Substantia nigra (tissue), 51 donors: ENCODE measurements at places on chromosomes 13 and 19.

GRCh38 chr13:112720251-112720650 is 30.4 kb downstream of the ATP11A start:
- DNase-seq = no peak

- no peak for DNase-seq
These were observed 58.7 kb downstream of the SIAH3 start for GRCh38 chr13:45792827-45793303.

DNA sequence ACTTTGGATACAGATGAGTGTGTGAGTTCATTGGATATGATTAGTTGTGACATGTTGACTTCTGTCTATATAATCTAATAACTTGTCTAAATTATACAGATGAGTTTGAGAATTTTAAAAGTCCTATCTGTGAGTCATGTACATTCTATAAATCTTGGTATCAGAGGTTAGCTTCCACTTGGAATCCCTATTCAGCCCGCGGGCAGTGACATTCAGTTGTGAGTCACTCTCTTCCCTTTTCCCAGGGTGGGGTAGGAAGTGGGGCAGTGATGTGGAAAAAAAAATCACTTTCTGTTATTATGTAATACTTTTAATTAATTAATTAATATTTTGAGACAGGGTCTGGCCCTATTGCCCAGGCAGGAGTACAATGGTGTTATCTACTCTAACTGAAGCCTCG is 33.0 kb upstream of the ZNF808 start:
- no peak for DNase-seq

DNA sequence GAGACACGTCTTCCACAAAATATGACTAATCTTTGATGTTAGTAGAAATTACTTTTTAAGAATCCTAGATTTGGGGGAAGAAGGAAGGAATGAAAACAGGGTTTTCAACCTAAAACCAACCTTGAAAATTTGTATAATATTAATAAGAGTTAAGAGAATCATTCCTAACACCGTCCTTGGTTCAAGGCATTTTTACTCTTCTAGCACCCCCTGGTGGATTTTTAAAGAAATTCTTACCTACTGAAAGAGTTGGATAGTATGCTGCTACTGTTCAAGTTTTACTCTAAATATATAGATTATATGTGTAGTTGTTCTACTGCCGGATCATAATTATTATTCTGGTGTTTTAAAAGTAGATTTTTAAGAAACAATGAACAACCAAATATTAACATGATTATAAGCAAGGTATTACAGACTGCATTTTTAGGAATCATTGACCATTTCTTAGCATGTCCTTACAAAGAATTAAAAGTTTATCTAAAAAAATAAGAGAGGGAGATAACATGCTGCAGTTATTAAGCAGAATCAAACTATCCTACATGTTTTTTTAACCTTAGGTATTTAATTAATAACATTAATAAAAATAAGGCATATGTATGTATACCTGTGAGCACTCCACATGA is 7.4 kb upstream of the SLITRK6 start:
- no peak for DNase-seq

DNA sequence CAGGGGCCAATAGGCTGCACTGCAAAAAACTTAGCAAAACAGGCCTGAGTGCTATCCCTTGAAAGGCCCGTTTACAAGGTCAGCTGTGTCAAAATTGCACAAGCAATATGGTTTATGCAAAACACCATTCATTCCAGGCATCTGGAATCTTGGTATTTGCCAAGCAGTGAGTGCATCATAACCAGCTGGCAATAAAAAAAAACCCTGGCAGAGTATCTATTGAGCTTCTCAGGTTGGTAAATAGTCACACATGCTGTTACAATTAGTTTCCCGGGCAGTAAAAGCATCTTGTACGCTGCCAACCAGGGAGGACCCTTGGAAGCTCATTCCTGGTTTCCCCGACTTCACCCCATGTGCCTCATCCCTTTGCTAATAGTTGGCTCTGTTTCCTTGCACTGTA is 21.3 kb downstream of the ZNF77 start:
- no peak for DNase-seq

DNA sequence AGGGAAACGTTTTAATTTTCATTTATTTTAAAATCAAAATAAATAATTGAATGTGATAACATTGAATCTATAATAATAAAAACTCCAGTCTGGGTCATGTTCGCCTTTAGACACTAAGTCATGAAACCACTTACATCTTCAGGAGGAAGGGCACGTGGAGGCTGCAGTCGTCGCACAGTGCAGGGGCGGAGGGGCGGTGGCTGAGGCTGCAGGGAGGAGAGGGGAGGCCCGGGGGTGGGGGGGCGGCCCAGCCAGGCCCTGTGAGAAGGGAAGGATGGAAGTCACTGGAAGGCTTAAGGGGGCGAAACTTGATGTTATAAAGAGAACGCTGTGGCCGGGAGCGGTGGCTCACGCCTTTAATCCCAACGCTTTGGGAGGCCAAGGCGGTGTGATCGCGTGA is 14.9 kb upstream of the LATS2 start:
- DNase-seq = no peak

- DNase-seq = no peak
These were observed 171.5 kb upstream of the CSNK1A1L start for GRCh38 chr13:37277007-37277406.

DNA sequence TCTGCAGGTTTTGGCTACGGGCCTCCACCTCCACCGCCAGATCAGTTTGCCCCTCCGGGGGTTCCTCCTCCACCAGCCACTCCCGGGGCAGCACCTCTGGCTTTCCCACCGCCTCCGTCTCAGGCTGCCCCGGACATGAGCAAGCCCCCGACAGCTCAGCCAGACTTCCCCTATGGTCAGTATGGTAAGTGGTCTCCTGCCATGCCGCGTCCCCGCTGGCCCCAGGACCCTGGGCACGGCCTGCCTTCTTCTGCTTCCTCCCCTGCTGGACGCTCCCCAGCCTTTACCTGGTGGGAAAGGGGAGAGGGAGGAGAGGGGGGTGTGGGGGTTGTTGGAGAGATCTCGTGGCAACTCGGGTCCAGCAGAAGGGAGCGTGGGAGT is 5.7 kb upstream of the RPS15 start:
- no peak for DNase-seq

DNA sequence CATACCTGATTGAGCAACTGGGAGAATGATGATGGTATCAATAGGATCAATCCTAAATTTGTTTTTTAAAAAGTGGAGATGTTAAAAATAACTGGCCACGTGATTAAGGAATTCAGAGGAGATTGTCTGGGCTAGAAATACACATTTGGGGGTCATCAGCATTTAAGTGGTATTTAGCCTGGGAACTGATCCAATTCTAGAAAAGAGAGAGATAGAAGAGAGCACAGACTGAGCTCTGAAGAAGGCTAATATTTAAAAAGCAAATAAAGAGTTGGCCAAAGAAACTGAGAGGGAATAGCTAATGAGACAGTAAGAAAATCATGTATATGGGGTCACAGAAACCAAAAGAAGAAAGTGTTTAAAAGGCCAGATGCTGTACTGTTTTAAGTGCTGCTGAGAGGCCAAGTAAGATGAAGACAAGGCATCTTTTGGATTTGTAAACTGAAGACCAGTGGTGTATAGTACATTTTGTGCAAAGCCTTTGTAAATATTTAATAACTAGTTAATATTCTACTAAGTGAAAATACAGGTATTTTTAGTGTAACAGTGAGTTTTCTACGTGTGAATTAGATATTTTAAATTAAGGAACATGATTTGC is 40.2 kb downstream of the UBL3 start:
- DNase-seq = no peak

DNA sequence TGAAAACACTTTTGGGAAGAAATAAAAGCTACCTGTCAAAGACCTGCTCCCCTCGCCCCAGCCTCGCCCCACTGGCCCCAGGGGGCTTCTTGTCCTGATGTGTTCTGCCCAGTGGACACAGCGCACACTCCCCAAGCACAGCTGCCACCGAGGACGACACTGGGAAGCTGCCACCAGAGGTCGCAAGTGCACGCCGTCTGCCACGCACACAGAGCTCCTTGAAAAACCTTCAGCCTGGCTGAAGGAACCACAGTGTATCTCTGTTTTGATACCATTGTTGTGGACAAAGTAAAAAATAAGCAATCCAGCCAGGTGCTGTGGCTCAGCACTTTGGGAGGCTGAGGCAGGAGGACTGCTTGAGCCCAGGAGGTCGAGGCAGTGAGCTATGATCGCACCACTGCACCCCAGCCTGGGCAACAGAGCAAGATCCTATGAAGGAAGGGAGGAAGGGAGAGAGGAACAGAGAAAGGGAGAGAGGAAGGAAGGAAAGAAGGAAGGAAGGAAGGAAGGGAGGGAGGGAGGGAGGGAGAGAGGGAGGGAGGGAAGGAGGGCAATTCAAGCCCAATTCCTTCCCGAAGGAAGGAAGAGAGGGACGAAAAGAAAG is 57.3 kb downstream of the CEBPG start:
- peak; percentile 67 for DNase-seq

DNA sequence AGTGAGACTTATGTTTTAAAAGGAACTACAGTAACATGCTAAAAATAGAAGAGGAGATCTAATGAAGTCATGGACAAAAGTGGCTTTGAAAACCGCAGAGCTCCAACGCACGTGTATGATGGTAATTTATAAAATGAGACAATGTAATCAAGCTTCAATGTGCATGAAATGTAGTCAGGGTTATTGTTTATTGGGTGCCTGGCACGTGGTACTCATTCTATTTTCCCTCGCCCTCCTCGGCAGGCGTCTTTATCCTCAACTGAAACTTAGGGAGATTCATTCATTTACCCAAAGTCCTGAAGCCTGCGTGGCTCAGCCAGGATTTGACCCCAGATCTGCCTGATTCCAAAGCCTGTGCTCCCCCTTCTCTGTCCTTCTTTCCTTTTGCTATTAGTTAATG is 79.8 kb downstream of the CHST8 start:
- no peak for DNase-seq

- DNase-seq = no peak
These were observed 169.0 kb downstream of the TBC1D4 start for GRCh38 chr13:75312884-75313520.

- no peak for DNase-seq
These were observed 12.9 kb upstream of the GARIN5A start for GRCh38 chr19:50489461-50490011.
